ENCODE measurements at places on chromosomes 7 and 10. TPM values are rescaled to one million over a fixed set of nuclear protein-coding genes. Genes with fewer than 3 reads are reported as not detected.

GALNT11 gene
- 20.3 TPM for total RNA-seq

GCK gene
- total RNA-seq = 1.8 TPM

GRCh38 chr10:125844751-125845221 is 21.4 kb downstream of the BCCIP start:
- DNase-seq = no peak

GRCh38 chr10:12327074-12327473 is 22.3 kb upstream of the CAMK1D start:
- no peak for DNase-seq

- no peak for DNase-seq
Measured at GRCh38 chr10:50511492-50512213, 112.1 kb downstream of the SGMS1 start.

DNA sequence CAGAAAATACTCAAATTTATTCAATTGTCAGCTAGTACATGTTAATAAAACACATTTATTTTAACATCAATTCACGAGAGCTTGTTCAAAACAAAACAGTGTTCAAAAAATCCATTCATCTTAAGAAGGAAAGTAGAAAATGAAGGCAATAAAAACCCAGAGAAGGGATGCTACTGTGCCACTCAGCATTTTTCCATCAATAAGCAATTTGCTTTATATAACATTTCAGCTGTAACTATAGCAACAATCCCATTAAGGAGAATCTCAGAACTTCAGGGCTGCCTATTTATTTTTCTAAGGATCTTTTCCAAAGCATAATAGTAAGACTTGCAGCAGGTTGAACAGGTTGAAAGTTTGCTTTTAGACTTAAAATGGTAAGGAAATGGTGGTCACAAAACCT is 190.5 kb downstream of the PCLO start:
- no peak for DNase-seq

GRCh38 chr7:14858410-14858809 is 44.1 kb downstream of the DGKB start:
- no peak for DNase-seq

Measured in CD8-positive, alpha-beta memory T cell (primary cell).